Osteoblast (primary cell): ENCODE measurements at places on chromosomes 2 and 18. TPM values are rescaled to one million over a fixed set of nuclear protein-coding genes. Genes with fewer than 3 reads are reported as not detected.
A peak's percentile ranks its signal among the peaks of the same experiment; 100 is the strongest.

DNA sequence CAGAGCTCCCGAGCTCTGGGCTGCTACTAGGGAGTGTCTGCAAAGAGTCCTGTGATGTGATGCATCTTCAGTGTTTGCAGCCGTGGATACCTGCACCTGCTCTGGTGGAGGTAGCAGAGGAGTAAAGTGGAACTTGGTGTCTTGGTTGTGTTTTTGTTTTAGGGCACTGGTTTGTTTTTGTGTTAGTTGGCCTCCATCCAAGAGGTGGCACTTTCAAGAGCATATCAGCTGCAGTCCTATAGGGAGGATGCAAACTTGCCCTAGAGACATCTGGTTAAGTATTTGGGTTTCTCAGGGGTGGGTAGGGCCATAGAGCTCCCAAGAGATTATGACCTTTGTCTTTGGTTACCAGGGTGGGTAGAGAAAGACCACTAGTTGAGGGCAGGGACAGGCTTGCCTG is 1249.0 kb upstream of the FAM98A start:
- DNase-seq, result no peak

The DAPL1 gene
- 0.29 TPM in 1 of 2 replicates, not detected in the other for total RNA-seq

DNA sequence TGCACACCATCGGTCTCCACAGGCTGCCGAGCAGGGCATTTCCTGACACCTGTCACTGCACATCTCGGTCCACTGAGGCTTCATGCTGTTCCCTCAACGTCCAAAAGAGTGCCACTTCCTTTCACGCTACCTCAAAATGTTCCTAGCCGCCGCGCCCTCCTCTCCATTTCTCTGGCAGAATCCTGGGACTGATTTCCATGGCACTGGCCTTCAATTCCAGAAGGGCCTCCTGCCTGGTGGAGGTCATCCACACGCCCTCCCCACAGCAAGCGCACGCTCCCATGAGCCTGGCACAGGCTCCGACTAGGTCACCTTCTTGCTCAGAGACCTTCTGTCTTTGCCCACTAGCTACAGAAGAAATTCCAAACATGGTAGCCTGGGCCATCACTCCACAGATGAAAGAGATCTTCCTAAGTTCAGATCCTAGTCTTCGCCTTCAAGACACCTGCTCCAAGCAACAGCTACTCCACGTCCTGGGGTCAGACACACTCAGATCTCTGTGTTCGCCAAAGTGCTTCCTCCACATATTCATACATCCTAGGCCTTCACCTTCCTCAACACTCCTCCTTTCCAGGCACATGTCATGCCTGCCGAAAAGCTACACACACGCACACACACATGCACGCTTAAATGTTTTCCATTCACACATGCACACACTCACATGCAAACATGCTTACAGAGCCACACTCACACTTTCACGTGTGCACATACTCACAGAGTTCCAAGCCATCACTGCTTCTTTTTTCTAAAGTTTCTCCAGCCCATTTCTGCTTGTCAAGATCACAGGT is 94.0 kb downstream of the PXDN start:
- peak; percentile 85 for DNase-seq

- peak; percentile 34 for DNase-seq
Observed at GRCh38 chr2:1864981-1865421, 120.7 kb upstream of the PXDN start.

The ARMC9 gene
- 221 and 240 TPM in 2 replicates for total RNA-seq

DNA sequence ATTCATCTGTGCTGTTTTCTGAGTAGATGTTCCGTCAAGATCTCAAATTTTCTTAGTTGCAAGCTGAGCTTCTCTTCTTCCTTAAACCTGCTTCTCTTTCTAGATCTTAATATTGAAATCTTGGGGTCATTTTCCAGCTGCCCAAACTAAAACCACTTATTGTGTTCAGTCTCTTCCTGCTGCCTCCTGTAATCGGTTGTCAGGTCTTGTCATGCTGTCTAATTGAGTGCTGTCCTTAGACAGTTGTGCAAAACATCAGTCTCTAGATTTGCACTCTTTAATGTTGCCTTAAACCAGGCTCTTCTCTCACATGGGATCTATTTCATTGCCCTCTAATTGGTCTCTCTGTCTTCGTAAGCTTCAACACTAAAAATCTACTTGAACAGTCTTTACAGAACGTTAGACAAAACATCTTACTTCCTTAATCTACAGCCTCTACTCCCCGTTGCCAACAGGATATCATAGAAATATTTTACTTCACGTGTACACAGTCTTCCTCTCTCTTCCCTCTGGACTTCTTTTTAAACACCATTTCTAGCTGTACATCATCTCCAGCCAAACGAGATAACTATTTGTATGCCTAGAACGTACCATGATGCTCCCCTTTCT is 34.9 kb downstream of the GPD2 start:
- DNase-seq, result no peak

GRCh38 chr2:191991442-191991841 is 144.6 kb upstream of the CAVIN2 start:
- no peak for DNase-seq

The FABP1 gene
- total RNA-seq, result under 0.01 TPM in 1 of 2 replicates, not detected in the other

The TRIP12 gene
- total RNA-seq, result 207 and 249 TPM in 2 replicates

DNA sequence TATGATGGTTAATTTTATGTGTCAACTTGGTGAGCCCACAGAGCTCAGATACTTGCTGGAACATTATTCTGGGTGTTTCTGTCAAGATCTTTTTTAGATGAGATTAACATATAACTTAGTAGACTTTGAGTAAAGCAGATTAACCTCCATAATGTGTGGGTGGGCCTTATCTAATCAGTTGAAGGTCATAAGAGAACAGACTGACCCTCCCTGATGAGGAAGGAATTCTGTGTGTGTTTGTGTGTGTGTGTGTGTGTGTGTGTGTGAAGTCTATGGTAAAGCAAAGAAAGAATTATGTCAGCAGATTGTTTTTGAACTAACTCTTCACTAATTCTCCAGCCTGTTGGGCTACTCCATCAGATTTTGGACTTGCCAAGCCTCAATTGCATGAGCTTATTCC is 232.2 kb upstream of the MEX3C start:
- DNase-seq, result no peak

DNA sequence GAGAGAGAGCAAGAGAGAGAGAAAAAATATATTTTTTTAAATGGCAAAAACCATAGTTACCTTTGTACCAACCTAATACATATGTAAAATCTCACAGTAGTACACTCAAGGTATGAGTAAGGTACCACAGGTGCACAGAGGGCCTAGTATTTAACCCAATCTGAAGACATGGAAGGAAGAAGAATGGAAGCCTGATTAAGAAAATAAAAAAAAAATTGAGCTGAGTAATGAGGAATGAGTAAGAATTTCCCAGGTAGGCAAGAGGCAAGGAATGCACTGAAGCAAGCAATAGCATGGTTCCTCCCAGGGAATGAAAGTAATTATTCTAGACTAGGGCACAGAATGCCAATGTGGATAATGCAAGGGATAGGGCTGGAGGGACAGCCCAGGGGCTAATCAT is 294.2 kb downstream of the FIGN start:
- DNase-seq, result no peak

The ANKRD62 gene
- not detected in 2 replicates for total RNA-seq

DNA sequence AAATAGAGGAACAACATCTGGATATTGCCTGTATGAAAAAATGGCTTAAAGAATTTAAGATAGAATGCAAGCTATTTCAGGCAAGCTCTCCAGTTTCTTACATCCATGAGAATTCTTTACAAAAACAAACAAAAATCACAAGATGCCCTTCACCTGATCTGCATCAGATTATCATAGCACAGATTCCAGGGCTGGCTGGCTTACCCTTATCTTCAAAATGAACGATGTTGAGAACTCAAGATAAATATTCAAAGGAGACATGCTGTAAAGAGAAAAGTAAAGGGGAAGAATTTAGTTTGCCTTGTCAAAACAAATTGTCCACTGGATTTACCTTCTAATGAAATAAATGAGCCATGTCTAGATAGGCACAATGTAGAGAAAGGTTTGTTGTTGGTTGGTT is 18.7 kb upstream of the SLC40A1 start:
- no peak for DNase-seq

DNA sequence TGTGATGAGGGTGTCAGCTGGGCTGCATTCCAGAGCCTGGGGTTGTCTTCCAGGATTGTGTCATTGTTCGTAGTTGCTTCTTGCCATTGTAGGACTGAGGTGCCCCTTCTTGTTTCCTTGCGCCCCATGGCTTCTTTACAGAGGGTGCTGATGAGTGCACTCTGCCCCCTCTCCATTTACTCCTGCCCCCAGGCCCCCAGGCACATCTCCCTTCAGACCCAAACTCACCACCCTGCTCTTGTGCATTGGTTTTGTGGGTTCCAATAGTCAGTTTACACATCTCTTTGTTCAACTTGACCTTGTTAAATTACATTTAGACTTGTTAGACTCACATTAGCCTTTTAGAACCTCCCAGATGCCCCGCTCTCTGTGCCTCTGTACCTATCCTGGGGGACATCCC is 33.1 kb downstream of the HJURP start:
- DNase-seq, result peak; percentile 73

The ADCYAP1 gene
- total RNA-seq, result not detected in 2 replicates

DNA sequence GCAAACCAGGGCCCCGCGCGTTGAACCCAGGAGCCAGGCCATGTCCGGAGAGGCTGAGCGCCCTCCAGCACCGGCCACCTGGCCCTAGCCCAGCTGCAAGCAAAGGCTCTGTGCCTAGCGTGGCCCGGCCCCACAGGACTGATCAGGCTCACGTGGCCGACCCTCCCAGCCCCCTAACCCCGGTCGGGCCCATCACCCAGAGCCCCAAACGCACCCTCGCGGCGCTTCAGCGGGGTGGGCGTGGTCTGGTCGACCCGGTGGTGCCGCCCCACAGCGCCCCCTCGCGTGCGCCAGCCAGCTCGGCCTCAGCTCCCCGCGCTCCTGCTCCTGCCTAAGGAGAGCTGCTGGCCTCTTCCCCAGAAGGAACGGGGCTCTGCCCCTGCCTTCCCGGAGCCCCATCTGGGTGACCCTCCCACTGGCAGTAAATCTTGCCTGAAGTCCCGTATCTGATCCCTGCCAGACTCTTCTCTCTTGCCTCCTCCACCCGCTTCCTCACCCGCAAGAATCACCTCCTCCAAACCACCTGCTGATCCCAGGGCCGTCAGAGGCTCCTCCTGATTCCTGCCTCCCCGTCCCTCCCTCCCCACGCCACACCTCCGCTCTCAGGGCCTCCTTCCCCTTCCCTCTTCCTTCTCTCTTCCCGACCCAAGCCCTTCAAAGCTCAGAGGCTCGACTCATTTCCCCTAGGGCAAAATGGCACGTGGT is 12.3 kb upstream of the TEX51 start:
- peak; percentile 96 for DNase-seq

- DNase-seq, result no peak
Observed at GRCh38 chr2:230319211-230319862, 7.7 kb upstream of the SP140L start.

DNA sequence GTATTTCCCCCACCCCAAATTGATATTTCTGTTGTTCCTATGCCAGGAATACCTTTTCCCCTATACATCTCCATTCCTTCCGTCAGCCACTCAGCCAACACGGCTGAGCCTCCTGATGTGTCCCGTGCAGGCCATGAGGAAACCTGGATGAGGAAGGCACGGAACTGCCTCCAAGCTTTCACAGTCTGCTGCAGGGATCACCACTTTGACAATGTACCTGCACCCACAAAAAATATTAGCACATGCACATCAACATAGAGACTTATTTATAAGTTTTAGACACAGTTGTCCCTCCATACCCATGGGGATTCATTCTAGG is 101.4 kb upstream of the PPP1CB start:
- DNase-seq, result no peak

- DNase-seq, result no peak
Observed at GRCh38 chr2:210496512-210496911, 20.0 kb upstream of the LANCL1 start.

GRCh38 chr2:159118115-159118858 is 149.8 kb downstream of the TANC1 start:
- peak; percentile 72 for DNase-seq
